ENCODE measurements at places on chromosomes 1 and 21.
A peak's percentile ranks its signal among the peaks of the same experiment; 100 is the strongest.

DNA sequence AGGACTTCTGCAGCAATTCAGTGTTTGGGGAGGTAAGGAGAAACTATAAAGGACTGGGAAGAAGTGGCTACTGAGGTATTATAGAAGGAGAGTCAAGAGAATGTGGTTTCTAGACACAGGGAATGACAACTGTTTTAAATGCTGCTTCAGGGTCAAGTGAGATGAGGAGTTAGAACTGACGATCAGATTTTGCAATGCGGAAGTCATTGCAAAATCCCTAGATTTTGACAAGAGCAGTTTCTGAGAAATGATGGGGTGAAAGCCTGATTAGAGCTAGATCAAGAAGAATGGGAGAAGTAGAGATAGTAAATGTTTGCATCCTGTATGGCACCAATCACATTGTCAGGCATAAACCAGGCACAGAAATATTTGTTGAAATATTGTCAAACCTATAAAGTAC lies 4.7 kb upstream of the TSNAX start:
- no peak for DNase-seq

GRCh38 chr1:8516793-8517556 lies 199.1 kb downstream of the SLC45A1 start:
- no peak for DNase-seq

GRCh38 chr21:46100020-46100419 lies 2.1 kb downstream of the COL6A2 start:
- no peak for DNase-seq

DNA sequence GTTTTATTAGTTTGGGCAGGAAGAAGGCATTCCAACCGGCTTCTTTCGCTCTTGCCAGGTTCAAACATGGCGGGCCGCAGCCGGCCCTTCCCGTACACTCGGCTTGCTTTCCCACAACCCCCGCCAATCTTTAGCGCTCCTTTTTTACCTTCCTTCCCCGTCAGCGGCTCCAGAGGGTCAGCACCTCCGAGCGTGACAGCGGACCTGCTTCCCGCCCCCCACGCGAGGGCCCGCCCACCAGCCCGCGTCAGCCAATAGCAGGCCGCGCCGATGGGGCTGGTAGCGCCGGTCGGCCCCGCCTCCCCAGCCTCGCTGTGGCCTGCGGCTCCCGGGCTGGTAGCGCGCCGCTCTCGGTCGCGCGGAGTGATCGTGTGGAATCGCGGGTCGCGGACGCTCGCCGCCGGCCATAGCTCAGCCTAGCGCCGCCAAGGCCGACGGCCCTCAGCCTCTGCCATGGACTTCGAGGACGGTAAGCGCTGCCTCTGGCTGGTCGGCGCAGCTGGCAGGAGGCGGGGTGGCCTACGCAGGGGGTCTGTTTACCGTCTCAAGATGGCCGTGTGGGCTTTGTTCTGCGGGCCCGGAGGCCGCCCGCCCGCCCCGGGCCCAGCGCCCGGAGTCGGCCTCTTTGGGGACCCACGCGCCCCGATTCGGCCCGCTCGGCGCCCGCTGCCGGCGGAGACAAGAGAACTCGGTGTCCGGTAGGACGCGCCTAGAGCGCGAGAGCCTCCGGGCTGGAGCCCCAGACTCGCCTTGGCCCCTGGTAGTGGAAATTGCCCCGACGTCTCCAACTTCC lies at the start of gene ZNF326:
Gene ZNF326 (plus strand): TSS at position 306 of the 793 bp plus-strand sequence. CDS start 148 bp downstream, at position 454.
- peak; percentile 89 for DNase-seq

- no peak for DNase-seq
Observed at GRCh38 chr1:161864577-161864976, 98.5 kb downstream of the ATF6 start.

DNA sequence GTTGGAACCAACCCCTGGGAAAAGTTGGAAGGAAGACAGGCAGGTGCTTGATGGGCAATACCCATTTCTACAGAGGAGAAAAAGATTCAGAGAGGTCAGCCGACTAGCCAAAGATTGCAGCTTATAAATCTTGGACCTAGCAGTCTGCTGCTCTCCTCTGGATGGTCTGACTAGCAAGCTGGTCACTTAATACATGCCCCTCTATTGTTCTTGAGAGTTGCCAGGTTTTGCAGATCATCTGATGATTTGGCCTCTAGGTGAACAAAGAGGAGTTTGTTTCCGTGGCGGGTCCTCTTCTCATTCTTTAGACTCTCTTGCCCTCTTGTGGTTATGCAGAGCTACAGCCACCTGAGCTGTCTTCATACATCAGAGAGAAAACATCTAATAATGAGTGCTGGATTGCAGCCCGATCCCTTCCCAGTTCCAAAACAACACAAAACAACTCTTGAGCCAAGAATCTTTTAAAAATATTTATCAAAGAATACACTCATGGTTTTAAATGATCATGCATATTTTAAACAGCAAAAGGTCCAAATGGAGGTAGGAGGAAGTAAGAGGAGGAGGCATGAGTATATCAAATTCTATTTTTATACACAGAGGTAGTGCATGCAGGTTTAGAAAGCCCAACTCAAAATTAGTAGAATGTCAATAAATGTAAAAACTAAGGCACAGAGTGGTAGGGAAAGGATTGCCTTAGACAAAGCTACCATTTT lies 115.7 kb downstream of the SLC30A10 start:
- no peak for DNase-seq

DNA sequence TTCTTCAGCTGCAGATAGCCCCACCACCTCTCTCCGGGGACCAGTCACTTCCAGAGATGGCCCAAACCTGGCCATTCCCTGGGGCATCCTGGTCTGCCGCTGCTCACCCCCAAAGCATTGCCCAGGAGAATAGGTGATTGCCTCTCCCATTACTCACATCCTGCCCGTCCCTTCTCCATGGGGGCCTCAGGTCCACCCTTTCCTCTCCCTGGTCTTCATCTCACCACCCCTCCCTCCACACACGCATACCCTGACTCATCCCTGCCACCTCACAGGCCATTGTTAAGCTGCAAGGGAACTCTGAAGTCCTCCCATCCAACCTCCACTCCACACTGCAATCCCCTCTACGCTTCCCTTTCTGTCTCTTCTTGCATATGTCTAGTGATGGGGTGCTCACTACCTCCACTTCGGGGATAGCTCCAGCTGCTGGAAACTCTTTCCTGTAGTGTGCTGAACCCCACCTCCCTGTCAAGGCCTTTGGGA lies at the start of gene PLEKHG5:
Gene PLEKHG5 (minus strand): TSS at position 188 of the 483 bp plus-strand sequence. CDS start 14,096 bp downstream, outside the sequence.
- DNase-seq: no peak

DNA sequence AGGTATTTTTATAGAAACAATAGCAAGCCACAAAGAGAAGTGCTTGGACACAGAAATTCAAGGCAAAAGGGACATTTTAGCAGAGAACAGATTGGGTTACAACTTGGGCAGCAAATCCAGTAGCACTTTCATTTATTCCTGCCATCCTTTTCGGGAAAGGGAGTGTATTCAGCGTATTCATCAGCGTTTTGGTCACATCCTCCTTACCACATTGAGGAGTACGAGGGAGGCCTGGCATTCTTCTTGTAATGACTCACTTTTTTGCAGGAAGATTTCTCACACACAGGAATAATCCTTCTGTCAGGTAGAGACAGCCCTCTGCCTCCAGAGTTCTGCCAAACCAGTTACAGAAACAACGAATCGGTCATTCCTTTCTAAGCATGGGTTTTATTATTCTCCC lies 18.1 kb upstream of the FAM78B start:
- no peak for DNase-seq

GRCh38 chr1:101116006-101116405 lies 90.4 kb upstream of the DPH5 start:
- no peak for DNase-seq

GRCh38 chr1:237774246-237774645 lies 116.5 kb downstream of the ZP4 start:
- DNase-seq: no peak

- DNase-seq: no peak
Observed at GRCh38 chr1:110637475-110637874, 31.3 kb upstream of the KCNA2 start.

DNA sequence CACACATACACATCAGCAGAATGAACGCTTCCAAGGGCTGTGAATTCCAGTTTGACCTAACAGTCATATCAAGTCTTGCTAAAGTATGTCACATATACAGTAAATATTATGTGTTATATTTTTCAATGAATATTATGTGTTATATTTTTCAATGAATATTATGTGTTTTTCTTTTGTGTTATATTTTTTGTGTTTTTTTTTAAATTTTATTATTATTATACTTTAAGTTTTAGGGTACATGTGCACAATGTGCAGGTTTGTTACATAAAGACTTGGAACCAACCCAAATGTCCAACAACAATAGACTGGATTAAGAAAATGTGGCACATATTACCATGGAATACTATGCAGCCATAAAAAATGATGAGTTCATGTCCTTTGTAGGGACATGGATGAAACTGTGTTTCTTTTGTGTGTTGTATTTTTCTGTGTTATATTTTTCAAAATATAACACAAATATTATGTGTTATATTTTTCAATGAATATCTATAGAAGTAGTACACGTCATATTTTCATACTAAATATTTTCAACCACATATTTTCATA lies 35.5 kb downstream of the TTC13 start:
- DNase-seq: no peak

GRCh38 chr21:32055305-32055704 lies 182.5 kb downstream of the HUNK start:
- DNase-seq: no peak

DNA sequence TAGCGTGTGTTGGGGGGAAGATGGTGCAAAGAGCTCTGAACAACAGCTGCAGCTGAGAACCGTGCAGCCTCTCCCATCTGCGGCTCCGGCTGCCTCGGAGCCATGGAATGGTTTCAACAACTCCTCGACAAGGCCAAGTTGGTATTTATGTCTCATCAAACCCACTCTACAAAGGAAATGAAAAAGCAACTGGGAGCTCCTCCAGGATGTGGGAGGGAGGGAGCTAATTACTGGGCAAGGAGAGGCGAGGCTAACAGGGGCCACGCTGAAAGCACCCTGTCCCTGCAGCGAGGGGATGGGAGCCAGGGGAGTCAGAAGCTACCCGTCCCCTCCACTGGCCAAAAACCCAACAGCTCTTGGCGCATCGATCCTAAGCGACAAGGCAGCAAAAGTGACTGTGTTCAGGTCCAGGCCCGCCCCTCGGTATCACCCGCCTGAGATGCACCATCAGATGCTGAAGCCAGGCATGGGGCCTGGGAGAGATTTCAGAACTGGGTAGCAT lies 63.1 kb downstream of the ACOT7 start:
- no peak for DNase-seq

- DNase-seq: no peak
Observed at GRCh38 chr1:56045477-56045876, 533.9 kb downstream of the PLPP3 start.

- peak; percentile 51 for DNase-seq
Observed at GRCh38 chr1:109201123-109201703, 12.5 kb upstream of the SARS1 start.

DNA sequence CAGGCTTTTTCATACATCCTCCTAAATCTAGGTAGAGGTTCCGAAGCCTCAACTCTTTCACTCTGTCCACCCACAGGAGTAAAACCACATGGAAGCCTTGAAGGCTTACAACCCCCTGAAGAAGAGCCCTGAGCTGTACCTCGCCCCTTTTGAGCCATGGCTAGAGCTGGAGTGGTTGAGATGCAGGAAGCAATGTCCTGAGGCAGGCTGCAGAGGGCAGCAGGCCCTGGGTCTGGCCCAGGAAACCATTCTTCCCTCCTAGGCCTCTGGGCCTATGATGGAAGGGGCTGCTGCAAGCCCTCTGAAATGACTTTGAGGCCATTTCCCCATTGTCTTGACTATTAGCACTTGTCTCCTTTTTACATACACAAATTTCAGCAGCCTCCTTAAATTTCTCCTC lies 1503.0 kb downstream of the KCNT2 start:
- no peak for DNase-seq
